Effector CD4-positive, alpha-beta T cell (primary cell): ENCODE measurements at places on chromosomes 7 and 10.

- DNase-seq = no peak
Measured at GRCh38 chr10:132186488-132187429, at the start of gene DPYSL4. DPYSL4 (plus strand) TSS chr10:132186948; CDS start chr10:132187064, 116 bp downstream.

DNA sequence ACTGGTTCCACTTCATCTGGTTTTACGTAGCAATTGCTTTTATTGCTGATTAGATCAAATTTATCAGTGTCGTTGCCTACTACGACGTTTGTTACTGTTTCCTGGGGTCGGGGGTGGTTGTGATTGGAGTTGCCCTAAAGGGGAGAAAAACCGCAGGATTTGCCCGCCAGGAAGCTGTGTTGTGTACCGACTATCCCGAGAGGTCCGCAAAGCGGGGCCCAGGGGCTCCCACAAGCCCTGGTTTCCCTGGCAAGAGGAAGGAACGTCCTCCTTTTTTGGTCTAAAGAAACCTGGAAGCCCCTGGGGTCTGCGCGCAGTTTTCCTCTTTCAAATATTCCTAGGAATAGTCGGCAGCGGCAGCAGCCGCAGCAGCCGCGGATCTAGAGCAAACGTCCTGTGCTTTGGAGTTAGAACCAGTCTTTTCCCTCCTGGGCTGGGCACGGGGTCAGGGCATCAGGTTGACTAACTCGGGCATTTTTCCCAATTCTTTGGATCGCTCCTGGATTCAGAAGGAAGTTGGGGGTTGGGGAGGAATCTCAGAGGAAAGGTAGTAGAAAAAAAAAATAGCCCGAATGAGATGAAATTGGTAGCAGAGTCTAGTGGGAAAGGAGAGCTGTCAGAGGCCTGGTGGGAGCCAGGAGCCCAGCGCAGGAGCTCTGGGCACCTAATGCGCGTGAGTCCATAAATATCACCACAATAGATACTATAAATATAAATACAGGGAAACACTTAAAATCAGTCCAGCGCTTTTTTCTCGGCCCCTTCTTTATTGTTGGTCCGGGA, 4.6 kb downstream of the VAX1 start:
- DNase-seq = no peak

GRCh38 chr10:89505640-89506275, 29.6 kb downstream of the SLC16A12 start:
- no peak for DNase-seq

GRCh38 chr7:139431459-139431858, 52.0 kb downstream of the KLRG2 start:
- no peak for DNase-seq

- no peak for DNase-seq
Measured at GRCh38 chr10:3222068-3222467, 49.5 kb upstream of the PITRM1 start.

DNA sequence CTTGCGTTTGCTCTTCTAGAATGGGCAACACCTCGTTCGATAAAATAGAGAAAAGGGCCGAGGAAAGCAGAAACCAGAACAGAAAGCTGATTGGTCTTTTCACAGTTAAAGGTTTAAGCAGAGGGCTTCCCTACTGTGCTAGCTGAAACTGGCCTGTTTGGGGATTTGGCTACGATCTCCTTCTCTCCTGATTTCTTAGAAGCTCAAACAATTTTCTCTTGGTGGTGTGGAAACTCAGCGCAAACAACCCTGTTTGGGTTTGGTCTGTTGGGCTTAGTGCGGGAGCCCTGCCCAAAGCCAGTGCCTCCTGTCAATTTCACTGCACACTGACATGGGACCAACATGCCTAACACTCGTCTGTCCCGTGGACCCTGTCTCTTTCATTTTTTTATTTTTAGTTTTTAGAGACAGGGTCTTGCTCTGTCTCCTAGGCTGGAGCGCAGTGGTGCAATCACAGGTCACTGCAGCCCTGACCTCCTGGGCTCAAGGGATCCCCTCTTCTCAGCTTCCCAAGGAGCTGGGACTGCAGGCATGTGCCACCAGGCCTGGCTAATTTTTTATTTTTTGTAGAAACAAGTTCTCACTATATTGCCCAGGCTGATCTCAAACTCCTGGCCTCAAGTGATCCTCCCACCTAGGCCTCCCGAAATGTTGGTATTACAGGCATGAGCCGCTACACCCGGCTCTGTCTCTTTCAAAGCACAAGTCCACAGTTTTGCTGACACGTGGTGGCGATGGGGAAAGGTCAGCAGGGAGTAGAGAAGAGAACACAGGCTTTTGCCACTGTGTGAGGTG, 16.5 kb upstream of the BNIP3 start:
- no peak for DNase-seq

- no peak for DNase-seq
Measured at GRCh38 chr7:30510124-30511075, 5.8 kb upstream of the GGCT start.

DNA sequence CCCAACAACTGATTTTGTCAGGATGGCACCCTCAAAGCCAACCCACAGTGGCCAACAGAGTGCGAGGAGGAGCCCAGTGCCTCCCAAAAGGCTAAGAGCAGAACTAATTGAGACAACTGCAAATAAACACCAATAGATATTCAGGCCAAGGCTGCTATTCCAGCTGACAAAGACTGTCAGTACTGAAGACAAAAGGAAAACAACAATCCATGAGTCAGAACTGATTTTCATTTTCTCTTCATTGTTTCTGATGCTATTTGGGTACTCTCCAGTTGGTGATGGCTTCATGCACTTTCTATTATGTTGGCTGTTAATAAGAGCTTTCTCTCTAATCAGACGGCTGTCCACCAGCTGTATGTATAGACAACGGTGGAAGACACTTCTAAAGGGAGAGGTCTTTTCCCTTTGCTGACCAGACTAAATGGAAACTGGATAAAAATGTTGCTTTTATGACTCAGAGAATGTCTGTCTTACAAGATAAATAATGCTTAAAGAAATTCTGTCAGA, 515.9 kb downstream of the PARD3 start:
- DNase-seq = no peak

GRCh38 chr10:68665841-68666240, 55.2 kb upstream of the CCAR1 start:
- no peak for DNase-seq

DNA sequence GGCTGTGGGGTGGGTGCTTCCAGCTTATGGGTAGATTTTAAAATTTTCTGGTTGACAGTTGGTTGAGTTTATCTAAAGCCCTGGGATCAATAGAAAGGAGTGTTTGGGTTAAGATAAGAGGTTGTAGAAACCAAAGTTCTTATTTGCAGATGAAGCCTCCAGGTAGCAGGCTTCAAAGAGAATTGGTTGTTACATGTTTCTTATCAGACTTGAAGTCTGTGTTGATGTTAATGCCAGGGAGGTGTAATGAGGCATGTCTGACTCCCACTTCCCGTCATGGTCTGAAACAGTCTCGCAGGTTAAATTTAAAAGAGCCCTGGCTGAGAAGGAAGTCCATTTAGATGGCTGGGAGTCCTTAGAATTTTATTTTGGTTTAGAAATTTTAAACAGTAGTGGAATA, 165.2 kb upstream of the TMEM72 start:
- no peak for DNase-seq

DNA sequence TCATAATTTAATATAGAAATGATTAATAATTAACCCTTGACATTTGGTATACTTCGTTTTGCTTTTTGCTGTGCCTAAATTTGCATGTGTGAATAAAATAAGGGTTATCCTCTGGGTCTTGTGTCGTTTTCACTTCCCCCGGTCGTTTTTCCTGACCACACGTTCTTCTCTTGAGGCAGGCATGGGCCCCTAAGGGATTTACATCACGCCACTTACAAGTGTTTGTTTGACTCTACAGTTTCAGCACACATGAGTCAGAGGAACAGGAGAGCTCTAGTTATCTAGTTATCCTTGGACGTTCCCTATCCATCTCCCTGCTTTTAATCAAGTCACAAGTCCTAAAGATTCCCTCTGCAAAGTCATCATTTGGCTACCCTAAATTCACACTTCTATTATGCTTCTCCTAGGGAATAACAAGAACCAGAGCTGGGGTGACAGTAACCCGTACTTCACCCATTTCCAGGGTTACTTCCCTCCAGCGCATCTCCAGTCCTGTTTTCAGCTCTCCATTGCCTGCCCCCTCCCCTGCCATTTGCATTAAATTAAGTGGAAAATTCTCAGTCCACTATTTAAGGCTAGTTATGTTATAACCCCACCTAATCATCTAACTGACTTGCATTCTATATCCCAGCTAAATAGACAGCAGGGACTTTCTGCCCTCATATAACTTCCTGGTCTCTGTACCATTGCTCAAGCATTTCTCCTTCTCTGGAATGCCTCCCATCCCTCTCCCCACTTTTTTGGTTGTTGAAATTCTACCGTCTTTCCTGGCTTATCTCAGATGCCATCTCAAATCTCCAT, 206.9 kb downstream of the PTEN start:
- DNase-seq = no peak

DNA sequence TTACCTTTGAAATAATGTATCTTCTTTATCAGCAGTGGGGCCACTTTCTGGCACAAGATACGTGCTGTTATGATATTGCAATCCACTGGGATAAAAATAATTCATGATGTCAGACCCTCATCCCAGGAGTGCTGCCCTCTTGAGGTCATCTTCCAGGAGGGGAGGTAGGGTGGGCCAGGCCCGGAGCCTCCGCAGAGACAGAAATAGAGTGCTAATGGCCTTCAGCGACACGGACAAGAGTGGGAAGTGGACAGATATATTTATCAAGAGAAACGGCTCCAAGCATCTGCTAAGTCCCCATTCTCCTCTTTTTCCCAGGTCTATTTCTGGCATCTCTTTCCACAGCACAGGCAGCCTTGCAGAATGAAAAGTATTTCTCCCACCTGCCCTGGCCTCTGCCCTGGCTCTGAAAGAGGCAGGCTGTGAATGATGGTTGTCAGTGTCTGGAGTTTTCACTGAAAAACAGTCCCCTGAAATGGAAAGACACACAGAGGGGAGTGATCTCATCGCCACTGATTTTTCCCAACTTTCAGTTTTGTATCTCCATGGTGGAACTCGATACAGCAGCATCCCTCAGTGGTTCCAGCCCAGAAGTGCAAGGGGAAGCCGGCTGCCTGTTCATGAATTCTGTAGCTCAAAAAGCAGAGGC, 251.7 kb upstream of the MYO3A start:
- DNase-seq = no peak

- DNase-seq = no peak
Measured at GRCh38 chr7:34655384-34655783, 2.6 kb upstream of the NPSR1 start.

- no peak for DNase-seq
Measured at GRCh38 chr7:67525588-67525987, 529.0 kb downstream of the TYW1 start.
